SK-N-SH (cell line): ENCODE measurements at places on chromosomes 6 and 20.

- no peak for DNase-seq
These were observed 20.2 kb upstream of the NAA20 start for GRCh38 chr20:19996917-19997316.

GRCh38 chr6:17210683-17211082 is 70.5 kb upstream of the RBM24 start:
- DNase-seq: no peak

GRCh38 chr6:113654396-113654795 is 202.7 kb upstream of the MARCKS start:
- no peak for DNase-seq

- no peak for DNase-seq
These were observed 100.6 kb downstream of the DACT2 start for GRCh38 chr6:168218785-168219566.

GRCh38 chr6:80148220-80148619 is 41.7 kb downstream of the BCKDHB start:
- no peak for DNase-seq

GRCh38 chr6:157145656-157146285 is 177.5 kb downstream of the TMEM242 start:
- DNase-seq: no peak

DNA sequence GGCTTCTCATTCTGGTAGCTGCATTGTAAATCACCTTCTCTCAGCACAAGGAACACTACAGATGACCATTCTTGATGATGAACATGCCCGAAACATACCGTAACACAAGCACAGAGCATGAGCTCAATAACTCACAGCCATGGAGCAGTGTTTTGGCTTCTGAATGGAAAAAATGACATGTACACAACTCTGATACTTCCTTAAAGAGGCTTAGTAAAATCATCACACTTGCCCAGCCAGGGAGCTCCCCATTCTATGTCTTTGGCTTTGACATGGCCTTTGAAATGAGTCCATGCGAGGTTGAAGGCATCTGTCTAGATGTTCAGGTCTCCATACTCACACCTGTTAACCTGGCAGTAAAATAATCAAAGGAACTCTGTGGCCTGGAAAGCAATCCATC is 87.6 kb downstream of the MYB start:
- no peak for DNase-seq

- DNase-seq: no peak
These were observed 10.2 kb downstream of the FKBP1A start for GRCh38 chr20:1382670-1383069.

DNA sequence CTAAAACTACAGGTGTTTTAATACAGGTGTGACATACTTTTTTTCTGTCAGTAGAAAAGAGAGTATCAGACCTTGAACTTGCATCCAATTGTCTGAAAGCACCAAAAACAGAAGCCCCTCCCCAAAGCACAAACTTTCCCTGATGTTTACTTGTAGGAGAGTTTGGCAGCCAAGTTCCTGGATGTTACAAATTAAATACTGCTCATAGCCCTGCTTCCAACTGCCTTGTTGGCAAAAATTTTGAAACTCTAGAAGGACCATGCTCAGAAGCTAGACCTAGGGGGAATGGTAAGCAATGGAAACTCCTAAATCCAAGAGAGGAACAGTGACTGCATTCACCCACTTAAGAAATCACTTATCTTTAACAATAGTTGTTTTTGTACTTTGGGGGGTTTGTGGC is 17.0 kb upstream of the ARG1 start:
- DNase-seq: no peak
